ENCODE measurements at places on chromosomes 16 and 17.

GRCh38 chr16:73129455-73129854 lies 81.5 kb upstream of the ZFHX3 start:
- no peak for DNase-seq

DNA sequence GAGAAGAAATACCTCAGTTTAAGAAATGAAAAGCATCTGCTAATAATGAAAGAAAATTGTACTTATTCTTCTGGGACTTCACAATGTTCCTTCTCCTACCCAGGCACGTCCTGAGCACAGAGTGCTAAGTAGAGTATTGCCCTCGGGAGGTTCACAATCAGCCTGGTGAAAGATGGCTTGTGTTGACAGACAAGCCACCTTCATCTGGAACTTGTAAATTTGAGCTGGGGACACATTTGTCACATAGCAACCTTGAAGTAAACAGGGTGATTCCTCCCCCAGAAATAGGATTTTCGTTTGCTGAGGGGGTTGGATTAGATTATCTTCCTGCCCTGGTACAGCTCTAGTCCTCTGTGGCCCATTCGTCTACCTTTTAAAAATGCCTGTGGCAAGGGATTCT lies 34.4 kb upstream of the MYH2 start:
- DNase-seq, result no peak

- DNase-seq, result no peak
These were observed 42.3 kb downstream of the ABCC12 start for GRCh38 chr16:48113471-48113870.

- no peak for DNase-seq
These were observed 39.2 kb upstream of the PRSS54 start for GRCh38 chr16:58333985-58334384.

GRCh38 chr17:80750263-80750662 lies 205.6 kb downstream of the RPTOR start:
- DNase-seq, result no peak

DNA sequence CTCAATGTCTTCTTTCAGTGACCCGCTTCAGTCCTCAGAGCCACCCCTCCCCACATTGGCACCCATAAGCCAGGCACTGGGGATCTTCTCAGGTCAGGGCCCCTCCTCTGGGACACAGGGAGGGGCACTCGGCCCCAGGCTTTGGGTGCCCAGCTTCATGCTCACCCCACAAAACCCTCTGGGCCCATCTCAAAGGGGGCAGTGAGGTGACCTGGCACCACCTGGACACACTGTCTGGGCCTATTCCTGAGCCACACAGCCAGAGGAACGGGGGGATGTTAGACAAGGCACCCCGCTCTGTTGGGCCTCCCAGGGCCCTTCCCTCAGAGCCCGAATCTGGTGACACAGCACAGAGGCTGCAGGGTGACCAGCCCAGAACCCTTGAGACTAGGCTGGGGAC lies 36.1 kb downstream of the TNFRSF13B start:
- no peak for DNase-seq

DNA sequence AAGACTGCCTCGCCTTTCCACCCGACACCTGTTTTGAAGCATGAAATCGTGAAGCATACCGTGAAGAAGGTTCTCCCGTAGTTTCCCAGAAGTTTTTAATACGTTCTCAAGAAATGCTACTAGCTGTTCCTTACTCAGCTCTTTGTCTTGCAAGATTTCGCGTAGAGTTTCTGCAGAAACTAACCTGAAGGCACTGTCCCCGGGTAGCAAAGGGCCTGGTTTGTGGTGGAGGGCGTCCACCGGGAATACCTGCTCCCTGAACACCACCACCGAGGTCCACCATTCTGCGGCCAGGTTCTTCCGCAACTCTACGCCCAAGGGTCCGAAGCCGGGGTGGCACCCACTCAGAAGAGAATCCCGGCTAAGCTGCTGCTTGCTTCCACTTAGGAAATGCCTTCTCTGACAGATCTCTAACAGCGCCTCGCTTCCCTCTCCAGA lies 487 bp downstream of the POLG2 start:
- no peak for DNase-seq

GRCh38 chr16:4517812-4518680 lies 20.5 kb downstream of the CDIP1 start:
- no peak for DNase-seq

GRCh38 chr17:49603238-49603637 lies 27.6 kb downstream of the NXPH3 start:
- DNase-seq, result no peak

DNA sequence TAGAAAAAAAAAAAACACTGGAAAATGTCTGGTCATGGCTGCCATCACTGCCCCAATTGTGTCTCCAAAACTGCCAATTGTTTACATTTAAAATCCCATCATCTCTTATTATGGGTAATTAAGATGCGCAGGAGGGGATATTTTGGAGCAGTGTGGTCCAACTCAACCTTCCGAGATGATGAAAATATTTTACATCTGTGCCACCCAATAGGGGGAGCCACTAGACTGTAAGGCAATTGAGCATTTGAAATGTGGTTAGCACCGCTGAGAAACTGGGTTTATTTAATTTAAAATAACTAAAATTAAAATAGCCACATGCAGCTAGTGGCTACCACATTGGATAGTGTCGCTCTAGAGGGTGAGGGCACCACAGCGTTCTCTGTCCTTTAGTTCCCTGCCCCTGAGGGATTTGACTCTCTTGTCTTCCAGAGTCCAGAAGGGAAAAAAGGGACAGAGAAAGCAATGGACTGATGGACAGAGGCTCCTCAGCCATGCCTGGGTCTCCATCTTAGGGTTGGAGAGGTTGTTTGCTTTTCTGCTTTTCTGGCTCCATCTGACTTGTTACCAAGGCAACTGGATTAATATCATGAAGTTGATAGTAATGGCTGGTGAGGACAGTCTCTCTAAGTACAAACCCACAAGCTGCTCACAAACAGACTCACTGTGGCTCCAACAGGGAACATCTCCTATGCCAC lies 3.5 kb downstream of the MPO start:
- DNase-seq, result no peak

- DNase-seq, result no peak
These were observed 13.4 kb upstream of the CRHR1 start for GRCh38 chr17:45770632-45771270.

DNA sequence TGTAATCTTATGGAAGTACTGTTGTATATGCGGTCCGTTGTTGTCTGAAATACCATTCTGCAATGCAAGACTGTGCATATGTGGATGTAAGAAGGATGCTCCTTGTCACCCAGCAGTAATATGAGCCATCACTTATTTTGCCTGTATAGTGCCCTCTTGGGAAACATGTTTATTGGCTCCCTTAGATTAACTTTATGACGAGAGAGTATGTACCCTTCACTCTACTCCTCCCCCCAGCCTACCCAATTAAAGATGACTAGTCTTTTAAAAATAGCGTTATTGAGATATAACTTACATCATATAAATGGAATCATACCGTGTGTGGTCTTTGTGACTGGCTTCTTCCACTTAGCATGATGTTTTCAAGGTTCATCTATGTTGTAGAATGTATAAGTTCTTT lies 33.6 kb downstream of the FTO start:
- DNase-seq, result no peak

DNA sequence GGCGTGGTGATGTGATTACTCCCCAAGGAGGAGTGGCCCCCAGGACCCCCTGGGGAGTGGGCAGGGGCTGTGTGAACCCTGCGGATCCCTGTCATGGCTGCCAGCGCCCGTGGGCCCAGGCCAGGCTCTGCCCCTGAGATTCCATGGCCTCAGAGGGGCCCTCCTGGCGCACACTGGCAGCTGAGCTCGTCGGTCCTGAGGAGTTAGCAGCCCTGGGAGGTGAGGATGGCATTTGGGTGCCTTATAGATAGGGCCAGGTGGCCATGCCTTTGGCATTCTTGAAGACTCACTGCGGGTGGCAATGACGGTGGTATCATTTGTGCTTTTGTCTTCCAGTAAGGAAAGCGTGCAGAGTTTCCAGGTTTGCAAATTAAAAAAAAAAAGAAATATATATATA lies 146.8 kb upstream of the GSE1 start:
- no peak for DNase-seq

- no peak for DNase-seq
These were observed 40.7 kb downstream of the DNAJA2 start for GRCh38 chr16:46932802-46933201.

DNA sequence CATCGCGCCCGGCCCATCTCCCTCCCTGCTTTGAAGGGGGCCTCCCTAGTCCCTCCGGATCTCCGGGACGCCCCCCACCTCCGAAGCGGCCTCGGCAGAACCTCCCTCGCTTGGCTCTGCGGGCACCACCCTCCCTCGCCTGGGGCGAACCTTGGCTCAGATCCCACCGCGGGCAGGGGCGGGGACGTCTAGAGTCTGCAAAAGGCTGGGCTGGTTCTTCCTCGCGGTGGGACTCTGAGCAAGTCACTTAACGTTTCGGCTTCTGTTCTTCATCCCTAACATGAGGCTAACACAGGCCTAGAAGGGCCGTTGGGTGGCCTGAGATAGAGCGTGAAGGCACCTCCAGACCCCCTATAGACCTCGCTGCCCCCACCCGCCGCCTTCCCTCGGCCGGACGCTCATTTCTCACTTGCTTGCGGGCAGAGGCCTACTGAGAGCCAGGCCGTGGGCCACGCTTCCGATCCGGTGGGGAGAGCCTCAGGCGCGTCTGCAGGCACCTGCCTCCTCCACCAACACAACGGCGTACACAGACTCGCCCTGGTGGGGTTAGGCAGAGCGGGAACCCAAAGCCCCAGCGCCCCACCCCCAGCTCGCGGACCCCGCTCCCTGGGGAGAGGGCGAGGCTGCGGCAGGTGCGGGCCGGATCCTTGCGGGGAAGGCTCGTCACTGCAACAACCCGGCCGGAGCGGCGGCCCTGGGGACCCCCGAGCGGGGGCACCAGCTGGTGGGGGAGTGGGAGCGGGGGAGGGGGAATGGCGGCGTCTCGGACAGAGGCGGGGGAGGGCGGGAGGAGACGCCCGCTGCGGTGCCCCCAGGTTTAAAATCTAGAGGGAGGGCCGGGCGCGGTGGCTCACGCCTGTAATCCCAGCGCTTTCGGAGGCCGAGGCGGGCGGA lies 5.4 kb downstream of the MYO1C start:
- DNase-seq, result peak; percentile 58

GRCh38 chr16:89969741-89970410 lies 21.3 kb downstream of the DEF8 start:
- DNase-seq, result no peak

DNA sequence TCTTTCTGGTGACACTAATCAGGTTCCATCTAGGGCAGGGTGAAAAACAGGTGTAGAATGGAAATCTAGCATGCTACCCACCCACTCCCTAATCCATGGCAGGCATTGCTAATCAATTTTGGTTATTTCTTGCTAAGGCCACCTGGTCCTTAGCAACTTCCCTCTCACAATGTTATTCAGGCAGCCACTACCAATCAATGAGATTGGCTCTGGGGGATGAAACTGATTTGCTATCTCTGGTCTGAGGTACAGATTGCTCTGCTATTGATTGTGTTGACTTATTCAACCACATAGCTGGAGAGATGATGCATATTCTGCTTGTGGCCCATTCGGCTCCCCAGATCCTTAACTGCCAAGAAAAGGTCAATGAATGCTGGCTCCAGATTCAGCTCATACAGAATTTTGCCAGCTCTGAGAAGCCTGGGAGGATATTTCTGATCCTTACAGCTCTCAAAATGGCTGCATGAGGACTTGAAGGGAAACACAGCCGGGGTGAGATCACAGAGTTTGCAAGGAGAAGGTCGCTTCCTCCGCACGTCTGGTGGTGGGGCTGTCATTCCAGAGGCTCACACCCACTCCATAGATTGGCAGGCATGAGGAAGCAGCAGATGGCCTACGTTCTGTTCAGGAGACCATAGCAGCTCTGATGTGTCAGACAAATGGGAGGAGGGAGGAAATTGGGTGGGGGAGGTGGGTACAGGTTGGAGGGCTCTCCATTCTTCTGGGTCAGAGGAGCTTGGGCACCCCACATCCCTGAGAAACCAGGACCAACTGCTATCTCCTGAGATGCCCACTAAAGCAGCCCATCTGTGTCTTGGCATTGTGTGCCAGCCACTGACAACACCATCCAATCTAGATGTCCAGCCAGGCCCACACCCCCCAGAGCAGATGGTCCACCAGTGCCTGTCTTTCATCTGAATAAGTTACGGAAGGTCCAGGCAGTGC lies 22.3 kb downstream of the SEZ6 start:
- no peak for DNase-seq

- no peak for DNase-seq
These were observed 56.0 kb downstream of the HLF start for GRCh38 chr17:55320594-55321426.

GRCh38 chr17:1560101-1560857 lies 2.3 kb downstream of the PITPNA start:
- no peak for DNase-seq

- no peak for DNase-seq
These were observed 9.5 kb upstream of the HES7 start for GRCh38 chr17:8133399-8133798.

DNA sequence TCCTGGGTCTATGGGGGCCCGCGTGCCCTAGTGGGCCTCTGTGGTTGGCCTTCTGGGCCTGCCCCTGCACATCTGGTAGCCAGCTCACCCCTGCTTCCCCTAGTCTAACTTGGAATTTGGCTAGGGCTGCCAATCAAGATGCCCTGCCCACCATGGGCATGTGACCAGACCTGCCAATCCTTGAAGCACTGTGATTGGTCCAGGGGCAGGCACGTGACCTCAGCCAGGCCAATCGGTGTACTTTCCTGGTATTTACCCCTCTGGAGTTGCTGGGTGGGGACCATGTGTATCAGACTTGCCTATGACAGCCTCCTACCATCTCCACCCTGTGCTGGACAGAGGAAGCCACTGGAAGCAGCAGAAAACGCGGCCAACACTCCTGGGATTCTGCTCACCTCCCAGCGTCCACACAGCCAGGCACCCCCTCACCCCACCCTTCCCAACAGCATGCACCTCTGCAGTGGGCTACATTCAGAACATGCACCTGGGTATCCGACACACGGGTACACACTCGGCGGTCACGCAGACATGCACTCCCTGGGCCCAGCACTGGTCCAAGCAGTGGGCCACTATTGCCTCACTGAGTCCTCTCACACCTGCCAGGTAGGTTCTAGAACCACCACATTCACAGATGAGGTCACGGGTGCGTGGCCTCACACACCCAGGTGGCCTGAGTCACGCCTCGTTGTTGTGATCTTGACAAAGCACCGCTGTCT lies 96.9 kb downstream of the RBFOX3 start:
- DNase-seq, result no peak

DNA sequence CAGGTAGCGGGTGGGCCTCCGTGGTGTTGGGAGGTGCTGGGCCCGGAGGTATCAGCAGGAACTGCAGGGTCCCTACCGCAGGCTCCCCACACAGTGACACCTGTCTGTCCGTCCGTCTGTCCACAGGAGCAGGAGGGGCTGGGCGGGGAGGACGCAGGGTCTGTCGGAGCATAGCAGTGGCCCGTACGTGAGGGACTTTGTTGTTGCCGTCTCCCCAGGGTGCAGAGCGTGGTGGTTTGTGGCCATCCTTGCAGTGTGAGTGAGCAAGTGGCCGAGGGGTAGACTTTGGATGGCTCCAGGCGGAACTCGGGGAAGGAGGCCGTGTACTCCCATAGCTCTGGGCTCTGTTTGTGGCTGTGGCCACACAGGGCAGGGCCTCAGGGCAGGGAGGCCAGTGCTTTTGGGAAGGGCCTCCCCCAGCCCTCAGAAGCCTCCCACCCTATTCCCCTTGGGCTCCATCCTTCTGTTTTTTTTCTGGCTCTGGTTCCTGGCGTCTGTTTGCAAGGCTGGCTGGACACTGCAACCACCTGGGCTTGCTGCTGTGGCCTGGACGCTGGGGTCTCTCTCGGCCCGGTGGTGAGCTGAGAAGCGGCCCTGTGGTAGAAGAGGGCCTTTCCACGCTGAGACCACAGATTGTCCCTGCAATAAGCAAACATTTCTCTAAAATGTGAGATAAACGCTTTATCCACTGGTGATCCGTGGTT lies 41.0 kb upstream of the ZNF750 start:
- no peak for DNase-seq

- no peak for DNase-seq
These were observed 6.9 kb downstream of the HOXB4 start for GRCh38 chr17:48571024-48571818.

- DNase-seq, result no peak
These were observed 772 bp upstream of the PHAF1 start for GRCh38 chr16:67108931-67109406.
